Muscle of back (tissue), 13 donors: ENCODE measurements at places on chromosomes 13 and 19. TPM values are rescaled to one million over a fixed set of nuclear protein-coding genes. Genes with fewer than 3 reads are reported as not detected.

DNA sequence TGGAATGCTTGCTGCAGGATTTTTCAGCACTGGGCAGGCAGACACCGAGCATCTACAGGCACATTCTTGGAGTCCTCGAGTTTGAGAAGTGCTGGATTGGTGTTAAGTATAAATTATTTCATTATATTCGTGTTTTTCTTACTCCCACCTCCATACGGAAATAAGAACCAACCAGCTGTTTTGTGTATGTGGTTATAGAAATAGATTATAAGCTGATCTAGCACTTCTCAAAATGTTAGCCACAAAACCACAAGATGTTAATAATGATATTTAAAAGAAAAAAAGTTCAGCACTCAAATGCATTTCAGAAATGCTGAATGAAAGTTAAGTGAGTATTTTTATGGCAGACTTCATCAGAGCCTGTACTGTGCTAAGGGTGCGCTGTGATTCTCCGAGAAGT lies 24.0 kb upstream of the TEX29 start:
- DNase-seq, result no peak

DNA sequence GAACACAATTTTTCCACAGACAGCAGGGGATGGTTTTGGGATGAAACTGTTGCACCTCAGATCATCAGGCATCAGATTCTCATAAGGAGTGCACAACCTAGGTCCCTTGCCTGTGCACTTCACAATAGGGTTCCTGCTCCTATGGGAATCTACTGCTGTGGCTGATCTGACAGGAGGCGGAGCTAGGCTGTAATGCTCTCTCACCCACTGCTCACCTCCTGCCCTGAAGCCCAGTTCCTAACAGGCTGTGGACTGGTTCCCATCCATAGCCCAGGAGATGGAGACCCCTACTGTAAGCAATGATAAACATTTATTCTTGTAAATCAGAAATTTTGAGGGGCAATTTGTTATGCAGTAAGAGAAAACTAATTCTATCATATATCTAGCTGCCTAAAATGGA lies 1234.7 kb downstream of the SLITRK1 start:
- no peak for DNase-seq

GRCh38 chr13:91709180-91709579 lies 310.8 kb downstream of the GPC5 start:
- DNase-seq, result no peak

- no peak for DNase-seq
These were observed 785.8 kb upstream of the SLC10A2 start for GRCh38 chr13:103852036-103852435.

DNA sequence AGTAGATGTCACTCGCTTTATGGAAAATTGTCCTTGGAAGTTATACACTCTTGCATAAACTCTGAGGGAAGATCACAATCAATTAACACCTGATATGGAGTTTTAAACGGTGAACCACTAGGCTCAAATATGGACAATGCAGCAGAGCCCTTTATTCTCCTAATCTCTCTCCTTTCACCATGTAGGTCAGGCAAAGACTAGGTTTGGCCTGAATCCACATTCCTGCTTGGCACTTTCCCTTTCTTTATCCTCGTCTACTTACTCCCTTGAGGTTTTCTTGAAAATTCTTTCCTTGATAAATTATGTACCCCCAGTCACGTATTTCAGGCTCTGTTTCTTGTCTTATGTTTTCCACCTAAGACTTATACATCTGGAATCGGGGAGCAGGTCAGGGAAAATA lies 751.7 kb downstream of the DACH1 start:
- DNase-seq, result no peak

DNA sequence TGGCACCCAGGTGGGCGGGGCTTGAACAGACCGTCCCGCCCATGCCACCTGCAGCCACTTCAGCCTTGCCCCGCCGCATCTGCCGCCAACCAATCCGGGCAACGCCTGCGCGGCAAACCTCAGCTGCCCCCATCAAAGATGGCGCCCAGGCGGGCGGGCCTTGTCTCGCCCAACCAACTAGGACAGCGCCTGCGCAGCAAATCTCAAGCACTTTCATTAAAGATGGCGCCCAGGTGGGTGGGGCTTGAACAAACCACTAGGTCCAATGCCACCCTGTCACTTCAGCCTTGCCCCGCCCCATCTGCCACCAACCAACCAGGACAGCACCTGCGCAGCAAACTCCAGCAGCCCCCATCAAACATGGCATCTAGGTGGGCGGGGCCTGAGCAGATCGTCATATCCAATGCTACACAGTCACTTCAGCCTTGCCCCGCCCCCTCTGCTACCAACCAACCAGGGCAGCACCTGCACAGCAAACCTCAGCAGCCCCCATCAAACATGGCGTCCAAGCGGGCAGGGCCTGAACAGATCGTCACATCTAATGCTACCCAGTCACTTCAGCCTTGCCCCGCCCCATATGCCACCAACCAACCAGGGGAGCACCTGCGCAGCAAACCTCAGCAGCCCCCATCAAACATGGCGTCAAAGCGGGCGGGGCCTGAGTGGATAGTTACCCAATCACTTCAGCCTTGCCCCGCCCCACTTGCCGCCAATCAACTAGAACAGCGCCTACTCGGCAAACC lies 1.4 kb downstream of the PEG3 start:
- DNase-seq, result peak; percentile 98

IL17D gene
- 43.8 TPM for polyA plus RNA-seq

VWA8 gene
- polyA plus RNA-seq, result 10.5 TPM

ZNF121 gene
- 8.5 TPM for polyA plus RNA-seq

STOML3 gene
- 0.10 TPM for polyA plus RNA-seq
